ENCODE measurements at places on chromosomes 6 and 20.

DNA sequence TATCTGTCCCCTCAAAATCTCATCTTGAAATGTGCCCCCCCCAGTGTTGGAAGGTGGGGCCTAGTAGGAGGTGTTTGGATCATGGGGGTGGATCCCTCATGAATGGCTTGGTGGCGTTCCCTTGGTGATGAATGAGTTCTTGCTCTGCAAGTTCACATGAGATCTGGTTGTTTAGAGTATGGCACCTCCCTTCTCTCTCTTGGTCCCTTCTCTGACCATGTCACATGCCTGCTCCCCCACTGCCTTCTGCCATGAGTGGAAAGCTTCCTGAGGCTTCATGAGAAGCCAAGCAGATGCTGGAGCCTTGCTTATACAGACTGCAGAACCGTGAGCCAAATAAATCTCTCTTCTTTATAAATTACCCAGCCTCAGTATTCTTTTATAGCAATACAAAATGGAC lies 70.9 kb downstream of the MAN1A1 start:
- no peak for DNase-seq

GRCh38 chr20:60306105-60306504 lies 347.9 kb downstream of the CDH26 start:
- DNase-seq = no peak

DNA sequence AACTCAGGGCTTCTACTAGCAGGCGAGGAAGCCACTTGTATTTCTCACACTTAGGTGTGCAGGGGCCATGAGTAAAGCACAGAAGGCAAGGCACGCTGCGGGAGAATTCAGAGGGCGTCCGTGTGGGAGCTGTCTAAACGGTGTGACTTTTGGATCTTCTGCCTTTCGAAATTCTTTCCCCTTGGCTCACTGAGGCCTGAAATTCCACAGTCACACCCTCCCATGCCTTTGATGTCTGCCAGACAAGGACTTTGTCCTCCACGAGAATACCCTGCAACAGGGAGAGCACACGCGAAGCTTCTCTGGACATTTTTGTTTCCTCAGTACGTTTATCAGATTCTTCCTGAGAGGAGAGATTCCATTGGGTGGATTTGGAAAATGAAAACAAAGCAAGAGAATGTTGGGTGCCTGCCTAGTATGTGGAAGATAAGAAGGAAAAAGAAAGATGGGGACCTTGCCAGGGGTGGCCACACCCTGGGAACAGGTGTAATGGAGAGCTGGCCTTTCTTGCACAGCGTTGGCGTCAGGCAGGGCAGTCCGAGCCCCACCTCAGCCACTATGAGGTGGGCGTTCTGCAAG lies 235.7 kb downstream of the MYLK4 start:
- DNase-seq = no peak

- no peak for DNase-seq
Measured at GRCh38 chr20:64006902-64007301, 26.0 kb downstream of the PRPF6 start.

DNA sequence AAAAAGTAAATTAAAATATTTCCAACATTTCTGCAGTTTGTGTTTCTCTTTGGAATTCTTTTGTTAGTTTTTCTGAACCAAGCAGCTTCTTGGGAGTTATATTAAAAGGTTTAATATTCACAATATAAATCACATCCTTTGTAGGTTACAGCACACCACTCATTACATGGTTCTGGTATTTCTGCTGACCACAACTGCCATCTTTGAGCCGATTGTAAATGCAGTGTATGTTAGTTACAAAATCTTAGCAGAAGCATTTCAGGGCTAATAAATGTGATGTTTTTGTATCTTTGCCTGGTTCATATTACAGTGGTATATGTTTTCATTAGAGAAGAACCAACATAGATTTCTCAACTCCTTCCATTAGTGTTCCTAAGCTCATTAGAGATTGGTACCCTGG lies 19.1 kb upstream of the TSHZ2 start:
- no peak for DNase-seq

GRCh38 chr6:120274547-120274946 lies 925.0 kb upstream of the MAN1A1 start:
- DNase-seq = no peak
